ENCODE measurements at places on chromosomes 2 and 18.

DNA sequence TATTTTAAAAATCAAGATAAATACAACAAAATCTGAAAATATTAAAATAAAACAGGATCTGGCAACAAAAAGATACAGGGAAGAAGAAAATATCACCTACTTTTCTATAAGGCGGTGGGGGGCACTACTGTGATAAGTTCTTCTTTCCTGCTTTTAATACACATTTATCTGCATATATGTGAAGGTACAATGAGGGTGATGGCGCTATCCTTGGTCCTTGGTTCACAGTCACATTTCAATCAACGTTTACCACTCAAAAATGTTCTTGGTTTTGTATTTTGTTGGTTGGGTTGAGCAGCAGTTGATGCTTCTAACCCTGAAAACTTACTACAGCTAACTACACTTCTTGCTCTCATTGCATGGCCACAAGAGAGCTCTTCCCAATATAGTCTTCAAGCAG is 112.4 kb downstream of the COL6A3 start:
- no peak for DNase-seq

- peak; percentile 35 for DNase-seq
Observed at GRCh38 chr2:129117434-129117833, 798.8 kb upstream of the HS6ST1 start.

DNA sequence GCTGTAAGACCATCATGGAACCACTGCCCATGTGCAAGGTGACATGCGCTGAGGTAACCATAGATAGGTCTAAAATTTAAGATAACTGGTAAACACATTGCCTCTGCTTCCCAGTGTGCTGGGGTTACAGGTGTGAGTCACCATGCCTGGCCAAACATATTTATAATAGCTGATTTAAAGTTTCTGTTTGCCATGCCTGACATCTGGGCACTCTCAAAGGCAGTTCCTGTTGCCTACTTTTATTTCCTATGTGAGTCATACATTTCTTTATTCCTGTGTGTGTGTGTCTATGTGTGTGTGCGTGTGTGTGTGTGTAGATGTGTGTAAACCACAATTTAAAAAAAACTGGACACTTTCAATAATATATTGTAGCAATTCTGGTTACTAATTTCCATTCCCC is 415.2 kb upstream of the NETO1 start:
- DNase-seq = no peak

GRCh38 chr2:186125156-186125555 is 360.9 kb upstream of the ZC3H15 start:
- no peak for DNase-seq

GRCh38 chr2:239462191-239462515 is 61.3 kb upstream of the HDAC4 start:
- no peak for DNase-seq

DNA sequence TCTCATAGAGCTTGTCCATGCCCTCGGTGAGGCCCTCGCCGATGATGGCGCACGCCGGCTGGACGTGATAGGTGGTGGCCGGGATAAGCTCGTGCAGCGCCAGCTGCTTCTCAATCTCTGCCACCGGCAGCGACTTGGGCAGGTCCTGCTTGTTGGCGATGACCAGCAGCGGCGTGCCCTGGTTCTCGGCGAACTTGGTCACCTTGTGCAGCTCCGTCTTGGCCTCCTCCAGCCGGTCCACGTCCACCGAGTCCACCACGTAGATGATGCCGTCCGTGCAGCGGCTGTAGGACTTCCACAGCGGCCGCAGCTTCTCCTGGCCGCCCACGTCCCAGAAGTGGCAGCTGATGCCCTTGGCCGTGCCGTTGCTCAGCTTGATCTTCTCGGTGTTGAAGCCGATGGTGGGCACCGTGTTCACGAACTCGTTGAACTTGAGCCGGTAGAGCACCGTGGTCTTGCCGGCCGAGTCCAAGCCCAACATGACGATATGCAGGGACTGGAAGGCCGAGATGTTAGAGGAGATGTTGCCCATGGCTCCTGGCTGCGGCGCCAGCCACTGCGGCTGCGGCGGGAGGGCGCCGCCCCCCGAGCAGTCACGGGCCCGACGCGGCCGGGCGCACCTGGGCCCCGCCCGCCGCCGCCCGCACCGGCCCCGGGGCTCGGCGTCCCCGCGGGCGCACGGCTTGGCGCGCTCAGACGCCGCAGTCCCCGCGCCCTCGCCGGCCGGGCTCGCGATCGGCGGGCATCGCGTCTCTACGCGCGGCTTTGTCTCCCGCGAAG is 636 bp downstream of the ARL4C start:
- peak; percentile 32 for DNase-seq

GRCh38 chr2:220894069-220894468 is 678.0 kb downstream of the EPHA4 start:
- no peak for DNase-seq

Data from muscle of leg (tissue), 16 donors.